ENCODE measurements at places on chromosomes 2 and 18. TPM values are rescaled to one million over a fixed set of nuclear protein-coding genes. Genes with fewer than 3 reads are reported as not detected.

GRCh38 chr18:22912835-22913234, 20.3 kb upstream of the RBBP8 start:
- no peaks in the 10 kb centered on the region for H3K36me3 ChIP-seq
- no peak for DNase-seq
- H3K27me3 ChIP-seq, result no peaks in the 10 kb centered on the region
- H3K4me1 ChIP-seq, result no peaks in the 10 kb centered on the region
- no peak overlapping the region for H3K27ac ChIP-seq
- H3K4me3 ChIP-seq, result no peak overlapping the region

DNA sequence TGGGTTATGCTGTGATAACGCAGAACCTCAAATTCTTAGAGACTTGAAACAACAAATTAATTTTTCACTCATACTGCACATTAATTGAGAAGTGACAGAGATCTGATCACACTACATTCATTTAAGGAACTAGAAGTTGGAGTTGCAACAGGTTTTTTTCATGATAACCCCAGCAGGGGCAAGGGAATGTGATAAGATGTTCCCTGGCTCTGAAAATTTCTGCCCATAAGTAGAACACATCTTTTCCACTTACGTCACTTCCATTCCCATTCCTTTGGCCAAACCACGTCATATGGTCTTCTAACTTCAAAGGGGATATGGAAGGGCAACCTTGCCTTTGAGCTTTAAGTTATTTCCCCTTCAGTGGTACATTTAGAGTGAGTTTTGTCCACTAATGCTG, 29.7 kb upstream of the PSME4 start:
- no peaks in the 10 kb centered on the region for H3K27me3 ChIP-seq
- H3K36me3 ChIP-seq, result no peaks in the 10 kb centered on the region
- no peak for DNase-seq
- H3K4me3 ChIP-seq, result no peak overlapping the region

DNA sequence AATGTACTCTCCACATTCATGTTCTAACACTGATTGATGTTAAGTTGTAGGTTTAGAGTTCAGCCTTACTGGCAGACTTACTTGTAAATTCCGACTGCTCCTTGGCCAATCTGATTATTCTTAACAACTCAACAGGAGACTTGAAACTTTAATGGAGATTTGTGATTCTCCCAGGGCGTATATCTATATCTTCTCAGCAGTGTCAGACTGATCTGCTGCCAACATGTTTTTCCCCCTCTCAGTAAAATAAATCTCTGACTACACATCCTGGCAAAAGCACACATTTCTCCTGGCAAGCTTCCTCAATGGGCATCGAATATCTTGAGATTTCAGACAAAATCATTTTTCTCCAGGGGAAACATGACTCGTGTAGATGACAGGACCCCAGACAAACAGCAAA, 1041.2 kb downstream of the DPP10 start:
- DNase-seq, result no peak
- no peak overlapping the region for H3K27ac ChIP-seq
- no peaks in the 10 kb centered on the region for H3K27me3 ChIP-seq
- no peaks in the 10 kb centered on the region for H3K36me3 ChIP-seq
- no peaks in the 10 kb centered on the region for H3K4me1 ChIP-seq
- no peak overlapping the region for H3K4me3 ChIP-seq

SATB2 gene
- 1.9 TPM for polyA plus RNA-seq

GRCh38 chr2:61887717-61888266, 664 bp downstream of the CCT4 start:
- no peaks in the 10 kb centered on the region for H3K27me3 ChIP-seq
- no peak for DNase-seq
- no peaks in the 10 kb centered on the region for H3K36me3 ChIP-seq

DNA sequence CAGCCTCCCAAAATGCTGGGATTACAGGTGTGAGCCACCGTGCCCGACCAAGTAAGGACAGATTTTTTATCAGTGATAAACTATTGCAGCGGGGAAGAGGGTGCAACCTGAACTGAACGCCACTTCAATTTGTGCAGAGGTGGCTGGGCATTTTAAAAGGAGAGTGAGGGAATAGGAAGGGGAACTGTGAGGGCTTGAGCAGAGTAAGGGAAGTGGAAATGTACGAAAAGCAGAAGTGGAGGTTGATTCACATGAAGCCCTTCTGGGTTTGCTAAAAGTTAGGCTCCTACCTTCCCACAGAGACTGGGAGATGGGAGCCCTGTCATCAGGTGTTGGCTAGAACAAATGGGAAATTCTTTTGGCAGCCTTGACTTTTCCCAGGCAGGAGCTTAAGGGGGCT, 6.1 kb downstream of the STK11IP start:
- no peak for DNase-seq
- peaks cover 3% of the 10 kb centered on the region for H3K36me3 ChIP-seq
- no peak overlapping the region for H3K27ac ChIP-seq
- no peak overlapping the region for H3K4me3 ChIP-seq
- H3K4me1 ChIP-seq, result no peaks in the 10 kb centered on the region

Measured in aorta (tissue), 5 donors.